ENCODE measurements at places on chromosomes 7 and 10. TPM values are rescaled to one million over a fixed set of nuclear protein-coding genes. Genes with fewer than 3 reads are reported as not detected.

DNA sequence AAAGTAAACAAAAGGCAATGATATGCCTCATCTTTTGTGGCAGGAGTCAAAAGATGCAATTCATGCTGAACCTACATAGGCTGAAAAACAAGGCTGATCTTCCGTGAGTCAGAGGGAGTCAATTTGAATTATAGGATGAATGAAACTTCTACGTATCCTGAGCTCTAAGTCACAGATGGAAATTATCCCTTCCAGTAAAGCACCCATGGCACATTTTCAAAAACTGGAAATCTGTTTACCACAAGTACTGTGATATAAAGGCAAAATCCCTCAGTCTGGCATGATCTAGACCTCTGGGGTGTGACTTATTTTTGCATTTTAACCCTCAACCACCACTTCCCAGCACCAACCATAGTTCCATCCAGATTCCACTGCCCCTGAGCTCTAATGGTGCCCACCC lies 69.6 kb downstream of the NRG3 start:
- no peaks in the 10 kb centered on the region for H3K36me3 ChIP-seq
- H3K27ac ChIP-seq = no peak overlapping the region
- H3K4me1 ChIP-seq = no peaks in the 10 kb centered on the region
- H3K4me3 ChIP-seq = no peak overlapping the region
- H3K27me3 ChIP-seq = no peaks in the 10 kb centered on the region

DNA sequence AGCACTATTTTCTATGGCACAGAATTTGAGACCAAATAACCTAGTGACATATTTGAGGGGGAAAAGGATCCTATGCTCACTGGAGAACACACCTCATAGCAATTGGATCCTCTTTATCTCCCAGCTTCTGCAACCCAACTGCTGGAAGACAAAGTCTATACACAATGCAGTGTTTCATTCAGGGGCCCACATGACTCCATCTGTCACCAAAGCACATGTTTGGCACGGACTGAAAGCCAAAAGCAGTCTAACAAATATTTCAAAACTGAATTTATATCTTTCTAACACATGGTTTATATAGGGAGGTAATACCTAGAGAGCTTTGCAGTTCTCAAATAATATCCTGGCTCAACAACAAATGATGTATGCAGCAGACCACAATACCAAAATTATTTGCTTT lies 39.2 kb downstream of the ADAM12 start:
- H3K27me3 ChIP-seq = no peaks in the 10 kb centered on the region
- no peaks in the 10 kb centered on the region for H3K4me1 ChIP-seq
- DNase-seq = no peak
- no peaks in the 10 kb centered on the region for H3K36me3 ChIP-seq
- no peak overlapping the region for H3K4me3 ChIP-seq

The HABP2 gene
- not detected for total RNA-seq

DNA sequence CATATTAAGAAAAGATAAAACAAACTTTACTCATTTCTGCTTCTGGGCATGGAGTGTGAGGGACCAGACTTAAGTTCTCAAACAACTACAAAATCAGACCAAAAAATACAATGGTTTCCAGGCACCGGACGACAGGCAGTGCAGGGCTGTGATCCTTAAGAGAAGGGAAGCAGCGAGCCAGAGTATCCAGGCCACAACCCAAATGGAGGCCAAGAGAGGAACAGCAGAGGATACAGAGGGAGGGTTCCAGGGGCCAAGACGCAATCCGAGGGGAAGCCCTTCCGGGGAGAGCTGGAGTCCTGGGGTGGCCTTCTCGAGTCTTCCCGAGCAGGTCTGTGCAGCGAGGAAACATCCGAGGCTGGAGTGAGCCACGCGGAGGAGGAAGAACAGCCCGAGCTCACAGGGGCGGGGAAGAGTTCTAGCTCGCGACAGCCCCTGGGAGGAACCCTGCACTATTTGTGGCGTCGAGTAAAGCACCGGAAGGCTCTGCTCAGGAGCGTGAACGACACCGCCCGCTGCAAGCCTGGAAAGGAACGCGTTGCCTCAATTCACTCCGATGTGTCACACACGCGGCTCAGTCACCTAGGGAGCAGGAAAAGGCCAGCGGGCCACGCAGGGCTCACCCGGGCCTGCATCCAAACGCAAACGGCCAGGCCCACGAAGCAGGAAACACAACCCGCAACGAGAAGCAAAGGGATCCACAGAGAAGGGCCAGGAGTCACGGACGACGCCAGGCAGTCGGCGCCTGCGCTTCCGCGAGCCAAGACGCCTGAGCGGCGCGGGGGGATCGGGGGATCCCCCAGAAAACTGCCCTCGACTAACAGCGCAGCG lies 933 bp upstream of the RNF32 start:
- peaks cover 9% of the 10 kb centered on the region for H3K36me3 ChIP-seq
- H3K4me1 ChIP-seq = peaks cover 21% of the 10 kb centered on the region
- peak overlapping the region; percentile 77 for H3K27ac ChIP-seq
- no peak for DNase-seq
- H3K4me3 ChIP-seq = peak overlapping the region; percentile 85
